ENCODE measurements at places on chromosomes 3 and 15.

GRCh38 chr3:178827285-178827856 lies 244.2 kb downstream of the ZMAT3 start:
- DNase-seq: no peak

GRCh38 chr3:120461416-120461815 lies 10.6 kb upstream of the FSTL1 start:
- no peak for DNase-seq

- no peak for DNase-seq
Observed at GRCh38 chr3:4809922-4810321, 169.3 kb upstream of the BHLHE40 start.

DNA sequence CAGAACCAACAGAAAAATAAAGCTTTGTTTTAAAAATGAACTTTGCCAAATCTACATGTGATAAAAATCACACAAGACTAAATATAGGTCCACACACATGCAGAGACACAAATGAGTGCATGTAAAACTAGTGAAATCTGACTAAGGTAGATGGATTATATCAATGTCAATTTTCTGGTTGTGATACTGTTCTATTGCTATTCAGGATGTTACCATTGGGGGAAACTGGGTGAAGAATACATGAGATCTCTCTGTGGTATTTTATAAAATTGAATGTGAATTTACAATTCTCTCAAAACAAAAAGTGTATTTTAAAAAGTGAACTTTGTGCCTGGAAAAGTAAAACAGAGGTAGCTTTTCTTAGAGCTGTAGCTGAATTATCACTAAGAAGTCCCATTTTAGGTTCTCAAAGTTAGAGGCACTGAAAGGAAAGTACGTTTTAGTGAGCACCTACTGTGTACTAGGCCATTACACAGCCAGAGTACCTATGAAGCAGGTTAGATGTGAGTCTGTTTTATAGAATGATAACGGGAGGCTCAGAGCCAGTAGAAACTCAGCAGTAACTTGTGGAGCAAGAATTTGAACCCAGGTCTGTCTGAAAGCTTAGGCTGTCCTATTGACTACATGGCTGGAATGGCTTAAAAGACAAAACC lies 8.2 kb downstream of the GRAMD2A start:
- DNase-seq: no peak

DNA sequence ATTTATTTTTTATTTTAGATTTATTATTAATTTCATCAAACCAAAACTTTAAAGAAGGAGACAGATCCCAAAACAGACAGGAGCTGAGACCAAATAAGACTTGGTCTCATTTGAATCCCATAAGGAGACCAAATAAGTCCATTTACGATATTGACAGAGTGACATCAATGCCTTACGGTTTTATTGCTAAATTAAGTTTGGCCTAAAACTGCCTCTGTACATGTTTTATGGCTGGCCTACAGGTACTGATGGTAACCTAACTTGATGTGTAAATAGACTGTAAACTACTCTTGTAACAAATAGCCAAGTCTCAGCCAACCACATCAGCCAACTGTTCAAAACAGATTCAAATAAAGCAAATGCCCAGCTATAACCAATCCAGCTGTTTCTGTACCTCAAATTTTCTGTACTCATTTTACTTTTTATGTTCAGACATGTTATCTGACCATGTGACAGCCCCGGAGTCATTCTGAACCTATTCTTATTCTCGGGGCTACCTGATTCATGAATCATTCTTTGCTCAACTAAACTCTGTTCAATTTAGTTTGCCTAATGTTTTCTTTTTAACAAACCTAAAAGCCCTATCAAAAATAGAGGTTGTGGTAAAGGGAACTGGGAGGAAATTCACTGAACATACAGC lies 89.4 kb upstream of the CDAN1 start:
- DNase-seq: no peak

DNA sequence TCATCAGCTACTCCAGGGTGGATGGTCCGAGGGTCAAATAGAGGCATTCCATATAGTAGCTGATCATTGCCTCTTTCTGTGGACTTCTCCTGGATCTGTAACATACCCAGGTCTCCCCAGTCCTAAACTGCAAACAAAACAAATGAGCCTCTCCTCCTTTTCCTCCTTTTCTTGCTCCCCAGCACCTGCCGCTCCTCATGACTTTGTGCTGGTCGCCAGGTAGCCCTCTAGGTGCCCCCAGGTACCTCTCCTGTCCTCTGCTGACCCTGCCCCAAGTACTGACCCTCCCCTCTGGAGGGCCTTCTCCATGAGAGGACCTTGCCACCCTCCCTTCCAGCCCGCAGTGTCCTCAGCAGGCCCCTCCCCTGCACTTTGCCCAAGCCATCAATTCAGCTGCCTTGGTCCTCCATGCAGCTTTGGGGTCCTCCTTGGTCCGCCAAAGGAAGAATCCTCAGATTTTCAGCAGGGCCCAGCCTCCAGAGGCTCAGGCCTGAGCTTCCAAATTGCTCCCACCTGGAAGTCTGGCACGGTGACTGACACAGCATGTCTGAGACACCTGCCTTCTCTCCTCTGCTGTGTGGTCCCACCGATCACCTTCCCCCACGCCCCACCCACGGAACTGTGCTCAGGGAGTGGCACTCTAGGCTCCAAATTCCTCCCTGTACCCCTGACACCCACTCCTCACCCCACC lies 111.0 kb downstream of the LRRK1 start:
- DNase-seq: no peak

DNA sequence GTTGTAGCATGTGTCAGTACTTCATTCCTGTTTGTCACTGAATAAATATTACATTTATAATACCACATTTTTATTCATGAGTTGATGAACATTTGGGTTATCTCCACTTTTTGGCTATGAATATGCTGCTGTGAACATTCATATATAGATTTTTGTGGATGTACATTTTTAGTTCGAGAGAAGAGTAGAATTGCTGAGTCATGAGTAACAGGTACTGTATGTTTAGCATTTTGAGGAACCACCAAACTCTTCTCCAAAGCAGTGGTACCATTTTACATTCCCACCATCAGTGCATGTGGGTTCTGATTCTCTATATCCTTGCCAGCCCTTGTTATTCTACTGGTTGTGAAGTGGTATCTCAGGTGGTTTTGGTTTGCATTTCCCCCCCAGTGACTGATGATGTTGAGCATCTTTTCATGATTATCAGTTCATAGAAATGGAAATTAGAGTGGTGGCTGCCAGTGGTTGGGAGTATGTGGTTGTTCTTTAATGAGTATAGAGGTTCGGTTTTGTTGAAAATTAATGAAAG lies 59.6 kb downstream of the CCDC66 start:
- DNase-seq: no peak

GRCh38 chr15:25435474-25436243 lies 3.2 kb downstream of the UBE3A start:
- no peak for DNase-seq

GRCh38 chr3:12764171-12764776 lies 5.2 kb upstream of the TMEM40 start:
- DNase-seq: no peak

GRCh38 chr3:122067588-122068240 lies 12.6 kb downstream of the CD86 start:
- no peak for DNase-seq

Data from activated CD8-positive, alpha-beta memory T cell treated with anti-CD3 and anti-CD28 coated beads for 1 hour (primary cell).